ENCODE measurements at places on chromosomes 3 and 15. TPM values are rescaled to one million over a fixed set of nuclear protein-coding genes. Genes with fewer than 3 reads are reported as not detected.
A peak's percentile ranks its signal among the peaks of the same experiment; 100 is the strongest.

DNA sequence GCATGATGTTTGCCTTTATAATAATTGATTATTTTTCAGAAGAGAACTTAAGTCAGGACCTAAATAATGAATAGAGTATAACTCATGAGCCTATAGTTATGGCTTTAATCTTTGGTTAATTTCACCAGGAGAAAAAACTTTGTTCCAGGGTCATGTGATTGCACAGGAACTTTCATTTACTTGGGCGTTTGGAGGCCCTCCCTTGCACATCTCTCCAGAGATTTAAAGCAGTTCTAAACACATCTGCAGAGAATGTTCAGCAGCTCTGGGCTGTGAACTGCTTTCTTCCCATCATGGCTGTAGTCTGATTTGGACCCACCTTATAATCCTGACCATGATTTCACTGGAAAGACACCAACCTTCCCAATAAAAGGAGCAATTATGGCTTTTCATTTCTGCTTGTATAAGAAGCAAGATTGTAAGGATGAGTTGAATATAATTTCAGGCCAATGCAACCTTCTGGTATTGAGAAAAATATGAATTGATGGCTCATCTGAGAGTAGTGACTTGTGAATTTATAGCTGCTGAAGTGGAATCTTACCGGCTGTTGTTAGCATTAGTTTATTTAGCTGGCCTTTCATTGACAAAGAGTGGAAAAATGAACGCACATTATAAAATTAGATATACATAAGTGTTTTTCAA lies 80.9 kb upstream of the PRTG start:
- DNase-seq, result no peak

DNA sequence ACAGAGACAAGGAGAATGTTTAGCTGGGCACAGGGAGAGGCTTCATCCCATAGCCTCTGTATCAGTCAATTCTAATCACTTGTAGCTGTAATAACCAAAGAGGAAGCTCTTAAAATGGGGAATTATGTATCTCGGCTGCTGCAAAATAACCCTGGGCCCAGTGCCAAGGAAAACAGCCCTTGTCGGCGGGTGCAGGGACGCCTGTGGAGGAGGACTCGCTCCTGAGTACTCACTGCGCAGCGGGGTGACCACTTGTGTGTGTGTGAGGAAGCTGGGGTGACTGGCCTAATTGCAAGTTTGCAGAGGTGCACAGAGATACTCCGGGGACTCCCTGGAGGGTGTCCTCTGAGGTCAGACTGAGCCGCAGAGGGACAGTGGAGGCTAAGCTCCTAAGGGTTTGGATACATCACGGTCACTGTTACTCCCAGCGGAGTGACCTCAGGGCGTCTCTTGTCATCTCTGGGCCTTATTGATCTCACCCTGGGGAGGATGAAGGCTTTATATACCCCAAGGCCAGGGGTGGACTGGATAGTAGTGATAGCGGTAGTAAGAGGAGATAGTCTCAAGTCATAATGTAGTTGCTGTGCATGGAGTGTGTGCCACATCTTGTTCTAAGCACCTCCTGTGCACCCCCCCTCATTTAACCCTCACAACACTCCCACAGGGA lies 37.2 kb downstream of the SLC6A6 start:
- DNase-seq, result peak; percentile 92

GRCh38 chr3:187085933-187086332 lies 53.4 kb downstream of the RPL39L start:
- no peak for DNase-seq

GRCh38 chr3:37029111-37029510 lies 35.8 kb downstream of the MLH1 start:
- no peak for DNase-seq

DNA sequence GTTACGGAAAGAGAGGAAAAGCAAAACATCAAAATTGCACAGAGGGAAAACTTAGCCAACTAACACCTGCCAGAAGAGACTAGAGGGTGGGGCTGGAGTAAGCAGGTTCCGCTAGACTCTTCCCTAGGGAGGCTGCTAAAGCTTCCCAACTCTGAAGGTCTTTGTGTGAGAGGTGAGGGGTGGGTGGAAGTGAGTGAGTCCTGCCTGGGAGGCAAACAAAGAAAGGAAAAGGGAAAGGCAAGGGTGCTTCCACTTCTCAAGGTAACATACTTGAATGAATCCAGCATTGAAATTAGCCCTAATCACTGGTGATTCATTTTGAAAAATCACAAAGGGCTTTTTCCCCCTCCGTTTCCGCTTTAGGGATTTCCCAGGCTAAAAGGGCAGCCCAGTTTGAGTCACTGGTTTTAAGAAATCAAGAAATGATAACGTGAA lies 220.5 kb upstream of the ADAMTS9 start:
- DNase-seq, result no peak

GRCh38 chr15:77989296-77990143 lies 88.0 kb downstream of the TBC1D2B start:
- DNase-seq, result no peak

GRCh38 chr15:66999046-66999968 lies 66.1 kb upstream of the SMAD3 start:
- DNase-seq, result no peak

DNA sequence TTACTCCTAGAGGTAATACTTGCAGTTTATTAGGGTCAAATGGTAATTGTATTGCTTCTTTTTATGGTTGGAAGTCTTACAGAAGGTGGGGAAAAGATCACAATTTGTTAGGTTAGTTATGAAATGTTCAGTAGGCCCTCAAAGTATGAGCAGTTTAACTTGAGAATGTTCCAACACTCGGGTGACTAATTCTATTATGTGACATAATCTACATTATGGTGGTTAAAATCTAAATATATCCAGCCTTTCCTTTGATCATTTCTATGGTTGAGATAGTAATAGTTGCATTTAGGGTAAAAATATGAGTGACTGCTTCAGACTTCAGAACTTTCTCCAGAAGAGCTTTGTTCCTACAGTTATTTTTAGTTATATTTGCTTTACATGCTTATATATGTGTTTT lies 19.6 kb upstream of the FBXO22 start:
- no peak for DNase-seq

DNA sequence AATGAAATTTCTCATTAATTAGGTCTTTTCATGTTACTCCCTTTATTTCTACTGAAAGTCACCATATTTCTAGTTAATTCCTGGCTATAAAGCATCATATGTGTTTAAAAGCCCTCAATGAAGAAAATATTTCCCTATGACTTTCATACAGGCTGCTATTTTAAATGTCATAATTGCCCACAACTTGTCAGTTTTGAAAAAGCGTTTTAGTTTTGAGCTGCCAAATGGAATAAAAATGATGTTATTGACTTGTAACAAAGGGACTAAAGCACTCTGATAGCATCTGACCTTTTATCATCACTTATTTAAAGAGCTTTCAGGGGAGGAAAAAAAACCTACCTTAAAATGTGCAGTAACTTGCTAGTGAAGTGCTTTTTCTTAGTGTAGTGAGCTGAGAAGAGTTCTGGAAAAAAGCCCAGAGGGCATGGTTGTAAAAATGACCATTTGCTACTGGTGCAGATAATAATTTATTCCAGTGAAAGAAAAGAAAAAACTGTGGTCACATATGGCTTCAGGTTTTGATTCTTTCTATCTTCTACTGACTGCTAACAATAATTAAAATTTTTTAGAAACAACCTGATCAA lies 877.2 kb downstream of the CADM2 start:
- no peak for DNase-seq

DNA sequence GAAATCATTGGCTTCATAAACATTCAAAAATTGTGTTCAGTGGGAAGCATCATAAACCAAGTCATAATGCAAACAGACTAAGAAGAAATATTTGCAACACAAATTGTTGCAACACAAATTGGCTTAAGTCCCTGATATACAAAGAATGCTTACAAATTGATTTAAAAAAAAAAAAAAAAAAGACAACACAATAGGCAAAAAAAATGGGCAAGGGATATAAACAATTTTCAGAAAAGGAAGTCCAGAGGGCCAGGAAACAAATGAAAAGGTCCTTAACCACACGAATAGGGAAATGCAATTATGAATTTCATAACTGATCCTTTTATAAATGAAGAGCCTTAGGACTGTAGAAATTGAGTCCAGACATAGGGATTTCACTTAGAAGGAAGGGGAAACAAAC lies 98.9 kb downstream of the LRRK1 start:
- no peak for DNase-seq

- no peak for DNase-seq
Observed at GRCh38 chr3:139533781-139534454, 5.6 kb downstream of the RBP1 start.

DNA sequence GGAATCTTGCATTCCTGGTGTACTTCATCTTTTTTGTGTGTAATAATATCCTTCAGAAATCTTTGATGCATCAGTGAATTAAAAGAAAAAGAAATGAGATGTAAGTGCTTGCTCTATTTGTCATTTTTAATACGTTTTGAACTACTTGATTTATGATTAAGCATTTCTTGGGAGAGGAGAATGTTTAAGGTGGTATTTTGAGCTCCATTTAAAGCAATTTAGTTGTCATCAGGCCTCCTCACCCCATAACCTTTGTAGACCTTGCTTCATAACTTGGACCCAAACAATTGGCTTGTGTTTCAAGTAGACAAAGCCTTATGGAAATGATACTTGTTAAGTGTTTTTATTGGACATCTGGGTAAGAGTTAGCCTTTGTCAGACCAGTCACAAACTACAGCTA lies 87.1 kb upstream of the VEPH1 start:
- DNase-seq, result no peak

GRCh38 chr15:38217788-38218609 lies 34.6 kb upstream of the SPRED1 start:
- no peak for DNase-seq

DNA sequence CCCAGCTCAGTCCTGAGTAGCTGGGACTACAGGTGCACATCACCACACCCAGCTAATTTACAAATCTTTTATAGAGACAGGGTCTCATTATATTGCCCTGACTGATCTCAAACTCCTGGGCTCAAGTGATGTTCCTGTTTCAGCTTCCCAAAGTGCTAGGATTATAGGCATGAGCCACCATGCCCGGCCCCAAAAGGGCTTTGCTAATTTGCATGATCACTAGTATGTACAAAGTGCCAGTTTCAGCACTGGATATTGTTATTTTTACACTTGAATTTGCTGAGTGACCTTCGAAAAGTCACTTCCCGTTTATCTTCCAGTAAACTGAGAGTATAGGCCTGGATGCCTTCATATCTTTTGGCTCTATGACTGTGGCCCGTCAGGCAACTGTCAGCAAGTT lies 12.2 kb downstream of the CLN6 start:
- DNase-seq, result no peak

DNA sequence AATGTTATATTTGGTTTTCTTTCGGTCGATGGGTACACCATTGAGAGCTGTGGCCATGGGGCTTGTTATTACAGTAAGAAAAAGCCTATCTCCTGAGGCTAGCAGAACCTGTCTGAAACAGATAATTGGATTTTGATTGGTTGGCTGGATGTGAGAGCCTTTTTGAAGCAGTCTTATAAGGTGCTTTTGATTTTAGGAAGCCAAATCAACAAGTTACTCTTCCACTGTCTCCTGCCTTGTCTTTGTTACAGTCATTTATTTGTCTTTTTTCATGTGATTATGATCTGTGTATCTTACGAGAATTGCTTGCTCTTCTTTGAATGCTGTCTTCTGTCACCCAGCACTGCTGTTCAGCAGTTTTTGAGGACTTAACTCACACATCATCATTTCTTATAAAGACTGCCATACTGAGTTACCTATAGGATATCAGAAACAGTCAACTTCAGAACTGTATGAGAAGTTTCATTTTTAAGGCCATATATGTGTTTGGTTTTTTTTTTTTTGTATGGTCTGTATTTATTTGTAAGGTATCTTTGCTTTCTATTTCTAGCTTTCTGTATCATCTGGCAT lies 51.1 kb downstream of the MEF2A start:
- DNase-seq, result no peak

GRCh38 chr15:73682600-73683090 lies 1.5 kb upstream of the CD276 start:
- no peak for DNase-seq

- no peak for DNase-seq
Observed at GRCh38 chr15:81785181-81785580, 260.6 kb downstream of the MEX3B start.

GRCh38 chr15:52730173-52730572 lies 51.0 kb upstream of the ATOSA start:
- no peak for DNase-seq

DNA sequence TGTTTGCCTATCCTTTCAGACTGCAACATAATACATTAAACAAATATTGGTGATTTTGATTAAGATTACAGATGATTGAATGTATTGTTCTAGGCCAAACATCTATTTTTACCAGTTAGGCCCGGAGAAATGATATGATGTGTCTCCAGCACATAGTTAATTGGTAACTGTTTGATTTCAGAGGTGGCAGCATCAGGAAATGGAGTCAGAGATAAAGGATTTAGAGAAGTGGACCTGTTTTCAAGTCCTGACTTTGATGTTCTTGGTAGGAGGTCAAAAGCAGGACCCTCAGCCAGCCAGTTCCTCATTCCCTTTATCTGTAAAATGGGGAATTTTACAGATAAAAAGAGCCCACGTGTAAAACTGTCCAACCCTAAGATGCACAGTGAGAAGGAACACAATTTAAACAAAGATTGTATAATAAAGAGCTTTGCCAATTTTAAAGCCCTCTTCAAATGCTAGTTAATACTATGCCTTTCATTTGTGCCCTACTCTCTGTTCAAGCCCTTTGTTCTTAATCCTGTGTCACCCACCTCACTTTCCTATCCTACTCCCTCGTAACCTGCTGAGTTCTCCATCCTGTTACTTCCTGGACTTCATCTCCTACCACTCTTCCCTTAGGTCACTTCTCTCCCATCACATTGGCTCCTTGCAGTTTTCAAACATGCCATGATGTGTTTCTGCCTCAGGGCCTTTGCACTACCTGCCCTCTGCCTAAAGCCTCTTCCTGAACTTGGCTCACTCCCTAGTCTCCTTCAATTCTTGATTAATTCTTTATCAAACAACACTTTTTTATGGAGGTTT lies 2.5 kb downstream of the TMEM212 start:
- no peak for DNase-seq

DNA sequence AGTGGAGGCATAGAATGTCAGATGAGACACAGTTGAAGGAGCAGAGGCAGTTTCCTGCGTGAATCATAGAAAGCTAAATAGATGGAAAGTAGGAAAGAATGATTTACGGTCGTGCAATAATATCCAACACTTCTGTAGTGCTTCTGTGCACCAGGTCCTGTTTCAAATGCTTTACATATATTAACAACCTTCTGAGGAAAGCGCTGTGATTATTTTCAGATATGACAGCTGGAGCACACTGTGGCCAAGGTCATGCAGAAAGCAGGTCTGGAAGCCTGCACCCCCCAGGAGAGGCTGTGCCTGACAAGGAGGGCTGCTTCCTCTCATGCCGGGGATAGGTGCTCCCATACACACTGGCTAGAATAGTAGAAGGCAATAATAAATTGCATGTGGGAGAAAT lies 104.5 kb downstream of the CHRNA7 start:
- DNase-seq, result no peak

Gene CCDC174
- total RNA-seq, result 9.7 TPM

Gene DNAJA4
- total RNA-seq, result 125 TPM

Gene LTK
- total RNA-seq, result 1.5 TPM

Gene ZNF501
- 5.4 TPM for total RNA-seq

Gene LIPC
- total RNA-seq, result 0.70 TPM

Gene ITIH1
- not detected for total RNA-seq

Gene ROPN1
- total RNA-seq, result not detected

Gene SRGAP3
- total RNA-seq, result 6.1 TPM

Gene CHRNA7
- 1.2 TPM for total RNA-seq

Gene CNTN4
- total RNA-seq, result 2.5 TPM

Gene GOLGA8T
- total RNA-seq, result 0.65 TPM

Gene SYNPR
- total RNA-seq, result not detected

Gene SAMMSON
- total RNA-seq, result not detected
